GM23248 (cell line): ENCODE measurements at places on chromosomes 1 and 21.

DNA sequence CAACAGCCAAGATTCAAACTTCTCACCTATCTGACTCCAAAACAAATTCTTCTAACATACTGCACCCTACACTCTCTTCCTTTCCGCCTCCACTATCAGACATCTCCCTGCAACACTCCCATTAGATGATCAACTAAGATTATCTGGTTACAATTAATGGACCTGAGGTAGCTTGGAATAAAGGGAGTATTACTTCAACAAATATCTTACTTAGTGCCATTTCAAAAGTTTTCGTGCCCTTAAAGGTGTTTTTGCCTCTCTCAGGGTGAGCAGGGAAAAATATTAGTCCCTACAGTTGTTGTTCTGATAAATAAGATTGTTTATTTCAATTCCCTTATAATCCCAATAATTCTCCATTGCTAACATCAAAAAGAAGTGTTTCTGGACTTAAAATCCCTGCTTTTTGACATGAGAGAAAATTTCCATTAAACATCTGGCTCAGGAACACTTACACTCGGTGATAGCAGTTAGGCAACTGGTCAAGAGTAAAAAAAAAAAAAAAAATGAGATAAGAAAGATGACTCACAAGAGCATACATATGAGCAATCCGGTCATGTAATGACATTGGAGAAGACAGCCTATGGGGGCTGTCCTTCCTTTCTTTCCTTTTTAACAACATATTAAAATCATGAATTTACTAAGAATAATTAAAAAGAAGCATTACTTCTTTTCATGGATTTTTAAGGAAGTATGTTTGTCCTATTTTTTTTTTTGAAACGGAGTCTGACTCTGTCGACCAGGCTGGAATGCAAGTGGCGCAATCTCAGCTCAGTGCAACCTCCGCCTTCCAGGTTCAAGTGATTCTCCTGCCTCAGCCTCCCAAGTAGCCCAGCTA, 7.6 kb downstream of the RSBN1 start:
- peak; percentile 82 for DNase-seq

- peak; percentile 86 for DNase-seq
Measured at GRCh38 chr1:219812491-219813203, 115.7 kb downstream of the SLC30A10 start.

GRCh38 chr1:70331962-70332361, 22.6 kb downstream of the ANKRD13C start:
- DNase-seq, result peak; percentile 15

DNA sequence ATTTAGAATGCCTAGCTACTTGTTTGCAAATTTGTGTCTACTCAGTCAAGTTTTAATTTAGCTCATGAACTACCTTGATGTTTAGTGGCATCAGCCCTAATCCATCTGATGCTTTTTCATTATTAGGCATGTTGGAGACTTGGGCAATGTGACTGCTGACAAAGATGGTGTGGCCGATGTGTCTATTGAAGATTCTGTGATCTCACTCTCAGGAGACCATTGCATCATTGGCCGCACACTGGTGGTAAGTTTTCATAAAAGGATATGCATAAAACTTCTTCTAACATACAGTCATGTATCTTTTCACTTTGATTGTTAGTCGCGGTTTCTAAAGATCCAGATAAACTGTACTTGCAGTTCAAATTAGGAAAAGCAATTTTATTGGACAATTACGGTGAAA, 7.6 kb downstream of the SOD1 start:
- no peak for DNase-seq

DNA sequence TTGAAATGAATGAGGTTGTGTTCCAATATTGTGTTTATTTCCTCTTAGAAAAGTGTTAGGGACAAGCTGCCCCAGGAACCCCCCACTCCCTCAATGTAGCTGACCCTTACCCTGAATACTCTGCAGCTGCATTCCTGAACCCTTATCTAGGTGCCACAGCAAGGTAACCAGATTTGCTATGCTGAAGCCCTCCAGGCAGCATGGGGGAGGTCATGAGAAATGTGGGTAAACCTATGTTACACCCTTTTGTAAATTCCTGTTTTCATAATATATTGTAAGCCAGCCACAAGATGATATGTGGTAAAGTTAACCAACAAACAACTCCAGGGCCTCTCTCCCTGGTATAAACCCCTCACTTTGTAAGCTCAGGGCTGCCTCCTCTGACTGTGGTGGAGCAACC, 27.8 kb upstream of the CLDN8 start:
- no peak for DNase-seq
